Activated CD4-positive, alpha-beta T cell treated with anti-CD3 and anti-CD28 coated beads for 1 hour (primary cell): ENCODE measurements at places on chromosomes 4 and X.

DNA sequence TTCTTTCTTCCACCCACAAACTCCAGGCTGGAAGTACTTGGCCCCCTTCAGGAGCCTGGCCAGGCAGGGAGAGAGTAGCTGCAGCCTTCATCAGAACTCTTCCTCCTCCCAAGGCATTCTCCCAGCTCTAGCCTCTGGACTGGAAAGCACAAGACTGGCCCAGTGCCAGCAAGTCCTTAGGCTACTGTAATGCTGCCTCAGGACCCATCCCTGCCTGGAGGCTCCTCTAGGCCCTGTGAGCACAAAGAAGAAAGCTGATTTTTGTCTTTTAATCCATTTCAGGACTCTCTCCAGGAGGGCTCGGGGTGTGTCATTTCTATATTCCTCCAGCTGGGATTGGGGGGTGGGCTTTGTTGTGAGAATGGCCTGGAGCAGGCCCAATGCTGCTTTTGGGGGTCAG, 10.8 kb downstream of the AWAT2 start:
- no peak for DNase-seq

DNA sequence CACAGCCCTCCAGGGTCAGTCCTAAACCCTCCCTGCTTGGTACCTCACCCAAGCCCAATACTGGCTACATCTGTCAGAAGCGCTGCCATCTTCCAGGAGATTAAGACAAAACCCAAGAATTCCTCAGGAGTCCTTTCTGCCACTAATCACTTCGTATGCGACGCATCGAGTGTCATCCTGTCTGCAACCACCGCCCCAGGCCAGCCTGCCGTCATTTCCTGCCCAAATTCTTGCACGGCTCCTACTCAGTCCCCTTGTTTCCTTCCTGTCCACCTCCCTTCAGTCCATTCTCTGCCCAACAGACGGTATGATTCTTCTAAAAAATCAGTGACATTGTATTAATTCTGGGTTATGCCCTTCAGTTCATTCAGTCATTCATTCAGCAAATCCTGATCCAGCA, 113.6 kb downstream of the NFKB1 start:
- DNase-seq, result no peak

GRCh38 chrX:133810925-133811324, 174.5 kb downstream of the GPC3 start:
- DNase-seq, result no peak

- DNase-seq, result no peak
Observed at GRCh38 chrX:640641-641040, 10.1 kb downstream of the SHOX start.

- DNase-seq, result no peak
Observed at GRCh38 chr4:5758741-5759140, 47.7 kb downstream of the EVC start.

GRCh38 chr4:139214039-139214534, 37.1 kb upstream of the ELF2 start:
- no peak for DNase-seq

- no peak for DNase-seq
Observed at GRCh38 chr4:158786121-158786601, 17.3 kb downstream of the FNIP2 start.

DNA sequence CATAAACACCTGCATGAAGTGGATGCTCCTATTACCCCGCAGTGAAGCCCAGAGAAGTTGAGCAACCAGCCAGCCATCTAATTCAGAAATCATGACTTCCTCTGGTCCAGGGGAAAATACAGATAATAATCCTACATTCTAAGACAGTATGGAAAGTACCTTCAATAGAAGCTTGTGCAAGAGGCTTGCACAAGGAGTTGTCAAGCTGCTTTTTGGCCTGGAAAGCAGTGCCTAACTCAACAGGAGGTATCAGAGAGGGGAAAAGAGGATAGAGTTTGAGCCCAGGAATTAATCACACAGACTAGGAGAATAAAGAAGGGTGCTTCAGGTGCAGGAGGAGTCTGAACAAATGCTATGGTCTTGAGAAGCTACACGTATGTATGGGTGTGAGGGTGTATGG, 26.7 kb downstream of the TMEM192 start:
- DNase-seq, result no peak

GRCh38 chr4:136558940-136559494, 973.3 kb downstream of the PCDH18 start:
- no peak for DNase-seq

DNA sequence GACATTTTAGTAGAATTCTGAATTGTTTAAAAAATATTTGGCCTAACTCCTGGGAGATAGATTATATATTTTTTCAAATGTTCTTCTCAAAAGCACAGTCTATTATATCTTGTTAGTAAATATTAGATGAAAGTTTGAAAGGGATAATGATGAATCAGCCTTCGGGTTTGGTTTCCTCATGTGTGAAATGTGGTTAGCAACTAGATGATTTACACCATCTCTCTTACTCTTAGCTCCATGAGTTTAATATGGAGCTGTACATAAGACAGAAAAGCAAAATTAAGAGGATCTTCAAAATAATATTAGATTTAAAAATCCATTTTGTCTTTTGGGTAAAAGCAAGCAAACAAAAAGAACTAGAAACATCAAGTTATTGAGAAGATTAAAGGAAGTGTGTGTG, 120.8 kb upstream of the SFRP2 start:
- no peak for DNase-seq

DNA sequence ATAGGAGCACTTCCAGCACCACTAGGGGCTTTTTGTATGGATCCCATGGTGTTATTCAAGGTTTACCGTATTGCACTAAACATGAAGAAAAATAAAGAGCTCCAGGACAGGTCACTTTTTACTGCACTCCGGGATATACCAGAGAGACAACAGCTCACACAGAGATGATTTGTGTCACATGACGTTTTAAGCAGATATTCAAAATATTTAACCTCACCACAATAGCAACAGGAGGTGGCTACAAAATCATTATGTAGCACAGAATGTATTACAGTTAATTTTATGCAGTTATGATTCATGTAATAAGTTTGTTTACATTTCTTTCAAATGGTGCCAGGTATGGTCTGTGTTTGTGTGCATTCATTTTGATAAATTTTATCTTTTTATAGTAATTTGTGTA, 100.6 kb downstream of the LUZP4 start:
- DNase-seq, result no peak
